ENCODE measurements at places on chromosomes 1 and 21. TPM values are rescaled to one million over a fixed set of nuclear protein-coding genes. Genes with fewer than 3 reads are reported as not detected.

Gene NES
- total RNA-seq, result 138 TPM

Gene CTTNBP2NL
- total RNA-seq, result 35.1 TPM

Gene CFAP141
- not detected for total RNA-seq

Gene PLA2G4A
- 1.8 TPM for total RNA-seq

GRCh38 chr1:226457307-226457712, 49.4 kb upstream of the PARP1 start:
- DNase-seq, result peak; percentile 46

- peak; percentile 54 for DNase-seq
These were observed 83.6 kb upstream of the SLC25A33 start for GRCh38 chr1:9455487-9456234.

DNA sequence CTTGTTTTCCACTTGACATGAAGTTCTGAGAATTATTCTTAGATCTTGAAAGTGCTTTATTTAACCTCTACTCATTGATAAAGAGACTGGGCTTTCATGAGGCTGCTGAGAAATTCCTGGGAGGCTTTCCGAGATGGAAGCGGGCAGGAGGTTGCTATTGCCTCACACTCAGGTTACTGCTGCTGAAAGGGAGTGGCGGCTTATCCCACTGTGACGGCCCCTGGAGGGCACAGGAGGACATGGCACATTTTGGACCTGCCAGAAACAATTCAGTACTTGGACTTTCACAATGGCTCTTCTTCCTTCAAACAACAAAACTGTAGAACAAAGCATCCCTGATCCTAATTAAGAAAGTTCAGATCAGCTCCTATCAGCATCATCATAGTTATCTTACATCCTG, 16.2 kb upstream of the MARK1 start:
- no peak for DNase-seq

- DNase-seq, result peak; percentile 38
These were observed 997 bp downstream of the IFNAR2 start for GRCh38 chr21:33230545-33231324.

- peak; percentile 84 for DNase-seq
These were observed 476 bp downstream of the BATF3 start for GRCh38 chr1:212699104-212699624.

GRCh38 chr1:150126811-150127210, 22.9 kb upstream of the PLEKHO1 start:
- no peak for DNase-seq

Data from H1 (cell line).